Natural killer cell (primary cell): ENCODE measurements at places on chromosomes 16 and 17. TPM values are rescaled to one million over a fixed set of nuclear protein-coding genes. Genes with fewer than 3 reads are reported as not detected.
A peak's percentile ranks its signal among the peaks of the same experiment; 100 is the strongest.

Gene PRKCB
- 222 TPM for total RNA-seq

Gene KRTAP2-3
- total RNA-seq: not detected

GRCh38 chr16:67462279-67462655, 18.7 kb downstream of the ATP6V0D1 start:
- DNase-seq: no peak
- H3K36me3 ChIP-seq: peaks cover 19% of the 10 kb centered on the region
- peaks cover 20% of the 10 kb centered on the region for H3K4me1 ChIP-seq
- H3K27me3 ChIP-seq: no peaks in the 10 kb centered on the region

DNA sequence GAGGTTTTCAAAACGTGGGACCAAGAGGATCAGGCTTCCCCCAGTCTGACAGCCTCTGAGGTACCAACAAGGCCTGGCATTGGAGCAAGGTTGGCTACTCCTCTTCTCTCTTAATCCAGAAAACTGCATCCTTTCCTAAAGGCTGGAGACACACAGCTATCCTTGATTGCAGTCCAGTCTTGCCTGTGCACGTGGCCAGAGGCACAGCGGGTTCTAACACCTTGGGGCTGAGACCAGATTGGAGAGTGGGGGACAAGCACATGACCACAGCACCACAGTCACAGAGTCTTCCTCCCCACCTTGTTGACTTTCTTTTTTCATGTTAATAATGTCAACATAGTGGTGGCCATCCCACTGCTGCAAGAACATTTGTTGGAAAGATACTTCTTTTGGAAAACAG, 46.9 kb downstream of the GNAO1 start:
- no peak overlapping the region for H3K4me3 ChIP-seq
- no peak for DNase-seq
- H3K27me3 ChIP-seq: no peaks in the 10 kb centered on the region
- H3K36me3 ChIP-seq: no peaks in the 10 kb centered on the region
- no peak overlapping the region for H3K27ac ChIP-seq

DNA sequence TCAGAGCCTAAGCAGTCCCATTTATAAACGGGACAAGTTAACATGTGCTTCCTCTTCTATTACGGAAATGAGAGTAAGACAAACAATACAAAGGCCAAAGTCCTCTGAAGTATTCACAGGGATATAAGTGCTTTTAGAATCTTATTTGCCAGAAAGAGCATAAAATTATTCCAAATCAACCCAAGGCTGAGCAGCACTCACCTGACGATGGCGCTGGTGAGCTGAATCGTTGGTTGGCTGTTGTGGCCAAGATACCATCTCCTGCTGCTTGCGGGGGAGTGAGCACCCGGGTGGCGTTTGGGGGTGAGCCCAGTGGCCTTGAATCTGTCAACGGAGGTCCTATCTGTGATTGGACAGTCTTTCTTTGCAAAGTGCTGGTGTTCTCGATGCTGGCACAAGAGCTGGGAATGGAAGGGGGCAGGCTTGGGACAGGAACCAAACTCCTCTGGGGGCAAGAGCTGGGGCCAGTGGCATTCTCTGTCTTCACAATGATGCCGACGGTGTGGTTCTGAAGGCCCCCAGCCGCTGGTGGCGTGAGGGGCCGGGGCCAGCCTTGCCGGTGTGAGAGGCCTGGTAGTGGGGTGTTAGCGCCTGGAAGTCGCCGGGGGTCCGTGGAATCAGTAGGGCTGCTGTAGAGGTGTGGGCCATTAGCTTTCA, 9.5 kb upstream of the DHRS13 start:
- peaks cover 96% of the 10 kb centered on the region for H3K36me3 ChIP-seq
- peak; percentile 47 for DNase-seq
- H3K27me3 ChIP-seq: no peaks in the 10 kb centered on the region
- H3K4me3 ChIP-seq: no peak overlapping the region
- H3K4me1 ChIP-seq: no peaks in the 10 kb centered on the region

GRCh38 chr16:85461022-85461813, 151.9 kb upstream of the GSE1 start:
- no peak for DNase-seq
- H3K27ac ChIP-seq: no peak overlapping the region
- peaks cover 16% of the 10 kb centered on the region for H3K4me1 ChIP-seq
- H3K4me3 ChIP-seq: no peak overlapping the region
- H3K36me3 ChIP-seq: no peaks in the 10 kb centered on the region

GRCh38 chr16:22220069-22220440, 14.0 kb downstream of the EEF2K start:
- no peaks in the 10 kb centered on the region for H3K36me3 ChIP-seq
- H3K4me3 ChIP-seq: no peak overlapping the region
- H3K27ac ChIP-seq: no peak overlapping the region
- H3K27me3 ChIP-seq: no peaks in the 10 kb centered on the region
- H3K4me1 ChIP-seq: no peaks in the 10 kb centered on the region
- no peak for DNase-seq

DNA sequence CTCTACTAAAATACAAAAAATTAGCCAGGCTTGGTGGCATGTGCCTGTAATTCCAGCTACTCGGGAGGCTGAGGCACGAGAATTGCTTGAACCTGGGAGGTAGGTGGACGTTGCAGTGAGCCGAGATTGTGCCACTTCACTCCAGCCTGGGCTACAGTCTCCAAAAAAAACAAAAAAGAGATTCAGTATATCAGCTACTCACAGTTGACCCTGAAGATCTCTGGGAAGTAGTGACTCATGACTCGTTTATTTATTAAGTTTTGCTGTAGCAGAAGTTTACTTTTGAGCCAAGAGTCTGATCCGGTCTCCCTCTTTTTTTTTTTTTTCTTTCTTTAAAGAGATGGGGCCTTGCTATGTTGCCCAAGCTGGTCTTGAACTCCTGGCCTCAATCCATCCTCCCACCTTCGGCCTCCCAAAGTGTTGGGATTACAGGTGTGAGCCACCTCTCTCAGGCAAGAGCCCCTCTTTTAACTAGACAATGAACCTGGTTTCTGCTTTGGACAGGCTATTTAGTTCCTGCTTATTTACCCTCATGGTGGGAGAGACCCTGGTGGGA, 4.4 kb downstream of the MVP start:
- no peak overlapping the region for H3K27ac ChIP-seq
- DNase-seq: no peak
- no peaks in the 10 kb centered on the region for H3K27me3 ChIP-seq
- peaks cover 2% of the 10 kb centered on the region for H3K36me3 ChIP-seq
- peaks cover 73% of the 10 kb centered on the region for H3K4me1 ChIP-seq

GRCh38 chr17:48577946-48578615, at the start of gene HOXB4:
TSS of gene HOXB4 (minus strand) at chr17:48578350. CDS start at chr17:48578319, 31 bp downstream.
- peaks cover 59% of the 10 kb centered on the region for H3K4me1 ChIP-seq
- peak within 1 kb of the TSS; percentile 81 for H3K4me3 ChIP-seq
- H3K36me3 ChIP-seq: no peaks in the 10 kb centered on the region
- H3K27me3 ChIP-seq: peaks cover 29% of the 10 kb centered on the region

GRCh38 chr16:4994719-4995434, 36.7 kb downstream of the SEC14L5 start:
- H3K4me3 ChIP-seq: no peak overlapping the region
- H3K27me3 ChIP-seq: no peaks in the 10 kb centered on the region
- H3K36me3 ChIP-seq: no peaks in the 10 kb centered on the region

DNA sequence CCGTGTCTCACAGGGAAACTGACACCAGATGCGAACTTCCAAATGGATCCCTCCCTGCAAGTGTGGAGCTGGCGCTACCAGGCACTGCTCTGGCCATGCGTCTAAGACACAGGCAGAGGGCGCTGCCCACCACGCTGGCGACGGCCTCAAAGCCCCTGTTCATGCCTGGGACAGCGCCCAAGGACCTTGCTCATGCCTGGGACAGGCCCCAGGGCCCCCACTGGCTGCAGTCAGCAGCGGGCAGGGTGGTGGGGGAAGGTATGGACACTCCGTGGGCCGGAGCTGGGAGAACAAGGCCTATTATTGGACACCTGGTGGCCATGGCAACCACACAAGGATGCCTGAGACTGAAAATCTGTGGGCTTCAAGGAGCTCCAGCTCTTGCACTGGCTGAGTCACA, 8.8 kb downstream of the ZG16B start:
- DNase-seq: peak; percentile 81
- peaks cover 2% of the 10 kb centered on the region for H3K36me3 ChIP-seq
- no peak overlapping the region for H3K4me3 ChIP-seq
- H3K27ac ChIP-seq: peak overlapping the region; percentile 6
- peaks cover 56% of the 10 kb centered on the region for H3K4me1 ChIP-seq
- no peaks in the 10 kb centered on the region for H3K27me3 ChIP-seq

GRCh38 chr16:46482895-46483294, 138.3 kb downstream of the SHCBP1 start:
- DNase-seq: no peak
- H3K4me3 ChIP-seq: no peak overlapping the region
- no peak overlapping the region for H3K27ac ChIP-seq
- H3K4me1 ChIP-seq: no peaks in the 10 kb centered on the region
- H3K27me3 ChIP-seq: no peaks in the 10 kb centered on the region

DNA sequence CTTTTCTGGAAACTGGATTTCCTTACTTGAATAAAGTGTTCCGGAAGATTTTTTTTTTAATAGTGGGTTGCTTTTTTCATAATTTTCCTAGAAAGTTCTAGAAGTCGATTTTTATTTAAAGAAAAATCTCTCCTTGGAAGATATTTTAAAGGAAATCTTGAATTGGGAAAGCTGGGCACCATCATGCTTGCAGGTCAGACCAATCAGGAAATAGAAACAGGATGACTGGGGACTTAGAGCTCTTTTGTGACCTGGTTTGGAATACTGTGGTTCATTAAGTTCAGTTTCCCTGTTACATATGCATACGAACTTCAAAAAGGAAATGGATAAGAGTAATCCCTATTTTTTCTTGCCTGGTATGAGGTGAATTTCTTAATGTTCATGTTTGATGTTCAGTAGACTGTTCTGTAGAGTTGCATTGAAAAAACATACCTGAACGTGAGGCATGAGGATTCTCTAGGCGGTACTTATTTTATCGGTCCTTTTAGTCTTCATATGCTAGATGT, 1.2 kb downstream of the NFATC3 start:
- H3K27me3 ChIP-seq: no peaks in the 10 kb centered on the region
- H3K4me1 ChIP-seq: peaks cover 42% of the 10 kb centered on the region
- H3K27ac ChIP-seq: peak overlapping the region; percentile 59
